ENCODE measurements at places on chromosomes 7 and 10.

GRCh38 chr10:12428447-12429135, 79.2 kb downstream of the CAMK1D start:
- DNase-seq: no peak

- no peak for DNase-seq
Observed at GRCh38 chr7:125423458-125424155, 494.0 kb upstream of the POT1 start.

- no peak for DNase-seq
Observed at GRCh38 chr7:26321435-26321834, 29.8 kb downstream of the SNX10 start.

DNA sequence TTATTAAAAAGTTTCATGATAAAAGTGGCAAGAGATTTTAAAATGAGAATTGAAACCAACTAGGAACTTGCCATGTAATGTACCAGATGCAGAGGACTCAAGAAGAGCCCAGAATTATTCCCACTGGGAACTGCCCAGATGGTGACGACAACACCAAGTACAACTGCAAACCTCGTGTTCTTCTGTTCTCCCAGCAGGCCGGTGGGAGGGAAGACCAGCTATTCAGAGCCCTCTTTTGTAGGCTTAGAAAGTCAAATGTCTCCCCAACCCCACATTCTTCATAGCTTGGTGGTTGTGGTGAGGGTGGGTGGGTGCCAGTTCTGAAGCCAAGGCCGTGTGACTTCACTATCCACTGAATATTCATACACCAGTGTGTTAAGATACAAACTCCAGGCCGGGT, 54.3 kb upstream of the ITGB1 start:
- no peak for DNase-seq

- DNase-seq: no peak
Observed at GRCh38 chr10:48749254-48749787, 64.6 kb downstream of the WDFY4 start.

GRCh38 chr10:100826031-100826651, 80.8 kb downstream of the PAX2 start:
- DNase-seq: no peak

DNA sequence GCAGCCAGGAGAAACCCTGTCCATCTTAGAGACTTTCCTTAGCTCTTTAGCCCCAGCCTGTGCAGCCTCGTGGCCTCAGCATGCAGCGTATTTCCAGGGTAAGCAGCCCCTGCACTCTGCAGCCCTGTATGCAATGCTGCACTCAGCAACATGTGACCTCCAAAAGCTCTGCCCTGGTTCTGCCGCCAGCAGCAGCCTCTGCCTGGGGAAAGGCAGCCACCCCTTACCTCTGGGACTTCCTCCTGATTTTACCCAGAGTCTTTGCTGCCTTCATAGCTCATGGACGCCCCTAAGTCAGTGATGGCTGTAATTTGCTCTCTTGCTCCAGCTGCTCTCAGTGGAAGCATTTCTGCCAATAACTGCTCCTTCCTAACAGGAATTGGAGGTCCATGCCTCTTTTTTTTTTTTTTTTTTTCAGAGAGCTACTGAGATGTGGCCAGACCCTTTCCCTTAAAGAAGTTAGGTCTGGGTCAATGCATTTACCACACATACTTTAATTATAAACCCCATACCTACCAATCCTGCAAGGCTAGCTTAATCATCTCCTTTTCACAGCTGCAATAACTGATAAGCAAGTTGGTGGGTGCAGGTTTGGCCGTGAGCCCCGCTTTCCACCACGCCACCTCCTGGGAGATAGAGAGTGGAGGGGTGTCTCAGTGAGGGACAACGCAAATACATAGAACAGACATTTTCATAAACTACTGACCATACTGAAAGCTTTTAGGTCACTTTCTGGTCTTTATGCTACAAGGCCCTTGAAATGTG, 71.7 kb downstream of the RAMP3 start:
- no peak for DNase-seq

DNA sequence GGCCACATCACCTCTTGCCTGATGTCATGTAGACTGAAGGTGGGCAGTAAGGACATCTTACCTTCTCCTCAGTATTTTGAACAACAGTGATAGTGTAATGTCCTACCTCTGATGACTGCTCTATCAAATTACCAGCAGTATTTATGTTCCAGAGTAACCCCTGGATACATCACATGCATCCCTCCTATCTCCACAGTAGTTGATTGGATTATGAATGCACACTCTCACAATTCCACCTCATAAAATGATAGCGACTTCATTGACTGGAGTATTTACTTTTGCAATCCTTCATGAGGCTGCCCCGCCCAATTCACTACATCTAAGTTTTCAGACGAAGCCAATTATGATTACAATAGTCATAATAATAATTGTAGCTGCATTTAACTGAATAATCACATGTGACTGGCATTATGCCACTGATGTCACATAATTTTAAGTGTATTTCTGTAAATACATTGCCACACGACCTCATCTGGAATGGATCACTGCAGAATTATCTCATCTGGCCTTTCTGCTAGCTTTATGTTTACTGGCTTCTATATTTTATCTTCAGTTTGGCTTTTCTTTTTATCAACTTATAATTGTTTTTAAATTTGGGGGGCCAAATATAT, 268.9 kb downstream of the SLC25A13 start:
- DNase-seq: no peak

DNA sequence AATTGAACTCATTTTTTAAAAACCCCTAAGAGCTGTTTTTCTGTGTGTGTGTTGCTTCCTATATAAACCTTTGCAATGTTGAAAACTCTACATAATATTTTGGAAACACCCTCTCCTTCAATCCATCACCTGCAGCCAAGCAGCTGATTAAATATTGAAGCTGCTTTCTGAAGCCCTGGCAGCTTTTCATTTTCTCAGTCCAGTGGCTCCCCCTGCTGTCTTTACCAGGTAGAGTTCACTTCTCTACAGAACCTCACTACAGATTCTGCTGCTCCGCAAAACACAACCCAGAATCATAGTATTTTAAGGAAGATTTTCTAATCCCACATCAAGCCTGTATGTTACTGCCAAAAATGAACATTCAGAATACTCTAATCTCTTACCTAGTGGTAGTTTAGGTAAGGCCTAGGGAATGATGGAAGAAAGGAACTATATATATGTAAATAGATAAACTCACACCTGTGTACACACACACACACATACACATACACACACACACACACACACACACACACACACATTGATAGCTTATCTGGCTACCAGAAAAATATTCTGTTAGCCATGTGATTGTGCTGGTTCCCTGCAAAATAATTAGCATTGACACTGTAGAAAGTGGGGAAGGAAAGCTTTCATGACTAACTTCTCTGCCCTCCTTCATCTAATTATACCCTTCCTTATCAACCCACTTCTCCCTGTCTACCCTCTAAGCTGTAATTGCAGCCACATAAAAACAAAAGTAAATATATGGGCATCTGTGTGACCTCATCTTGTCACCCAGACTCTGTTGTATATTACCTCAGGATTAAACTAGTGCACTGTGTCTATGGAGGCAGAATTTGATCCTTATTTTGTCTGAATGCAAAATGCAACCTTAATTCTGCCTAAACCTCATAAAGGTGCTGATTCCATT, 229.5 kb upstream of the FZD1 start:
- no peak for DNase-seq

GRCh38 chr7:135335628-135336139, 102.0 kb downstream of the STRA8 start:
- no peak for DNase-seq

- DNase-seq: no peak
Observed at GRCh38 chr10:50651808-50652207, 28.1 kb upstream of the SGMS1 start.

DNA sequence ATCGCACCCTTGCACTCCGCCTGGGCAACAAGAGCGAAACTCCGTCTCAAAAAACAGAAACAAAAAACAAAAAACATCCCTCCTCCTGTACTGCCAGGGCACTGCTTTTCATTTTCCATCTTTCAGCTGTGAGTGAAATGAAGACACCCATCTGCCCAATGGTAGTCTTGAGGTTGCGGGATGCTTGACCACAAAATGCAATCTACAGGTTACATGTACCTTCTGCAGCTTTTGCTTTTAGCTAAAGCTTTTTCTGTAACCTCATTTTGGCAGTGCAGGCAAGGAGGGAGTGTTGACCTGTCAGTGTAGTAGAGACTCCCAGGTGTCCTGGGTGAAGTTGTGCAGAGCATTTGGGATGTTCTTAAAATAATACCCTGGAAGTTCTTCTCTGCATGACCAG, 476.5 kb downstream of the CALN1 start:
- DNase-seq: no peak

GRCh38 chr7:103379270-103379975, 32.0 kb downstream of the PSMC2 start:
- DNase-seq: no peak

DNA sequence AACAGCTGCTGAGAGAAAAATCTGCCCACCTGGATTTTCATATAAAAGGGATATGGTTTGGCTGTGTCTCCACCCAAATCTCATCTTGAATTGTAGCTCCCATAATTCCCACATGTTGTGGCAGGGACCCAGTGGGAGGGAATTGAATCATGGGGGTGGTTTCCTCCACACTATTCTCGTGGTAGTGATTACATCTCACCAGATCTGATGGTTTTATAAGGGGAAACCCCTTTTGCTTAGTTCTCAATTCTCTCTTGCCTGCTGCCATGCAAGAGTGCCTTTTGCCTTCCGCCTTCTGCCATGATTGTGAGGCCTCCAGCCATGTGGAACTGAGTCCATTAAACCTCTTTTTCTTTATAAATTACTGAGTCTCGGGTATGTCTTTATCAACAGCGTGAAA, 20.8 kb upstream of the MKI67 start:
- DNase-seq: no peak

DNA sequence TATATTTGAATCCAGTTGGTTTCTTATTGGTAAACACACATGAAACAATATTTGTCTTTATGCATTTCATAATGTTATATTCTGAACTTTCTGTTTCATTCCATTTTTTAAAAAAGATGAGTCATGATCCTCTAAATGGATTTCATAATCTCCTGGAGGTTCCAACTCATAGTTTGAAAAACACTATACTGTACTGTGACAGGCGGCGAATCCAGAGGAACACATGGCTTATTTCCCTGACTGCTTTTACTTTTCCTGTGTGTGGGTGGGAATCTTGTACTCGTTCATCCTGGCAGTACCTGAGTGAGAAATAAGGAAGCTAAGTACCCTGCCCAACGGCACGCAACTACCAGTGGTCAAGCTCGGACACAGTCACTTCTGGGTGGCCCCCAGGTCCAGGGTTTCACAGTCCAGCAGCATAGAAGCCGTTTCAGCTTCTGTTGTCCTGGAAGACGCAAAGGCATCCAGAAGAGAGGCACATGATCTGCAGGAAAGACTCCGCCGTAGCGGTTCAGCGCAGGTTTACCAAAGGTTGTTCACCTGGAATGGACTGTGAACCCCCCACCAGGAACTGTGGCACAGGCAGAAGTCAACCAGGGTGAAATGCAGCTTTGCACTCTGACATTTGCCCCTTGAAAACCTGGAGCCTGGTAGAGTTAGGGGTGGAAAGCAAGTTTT, 117.7 kb downstream of the CCNY start:
- no peak for DNase-seq

- no peak for DNase-seq
Observed at GRCh38 chr7:128728598-128728997, 10.6 kb upstream of the CALU start.

- no peak for DNase-seq
Observed at GRCh38 chr10:68139448-68140272, 30.4 kb downstream of the MYPN start.

DNA sequence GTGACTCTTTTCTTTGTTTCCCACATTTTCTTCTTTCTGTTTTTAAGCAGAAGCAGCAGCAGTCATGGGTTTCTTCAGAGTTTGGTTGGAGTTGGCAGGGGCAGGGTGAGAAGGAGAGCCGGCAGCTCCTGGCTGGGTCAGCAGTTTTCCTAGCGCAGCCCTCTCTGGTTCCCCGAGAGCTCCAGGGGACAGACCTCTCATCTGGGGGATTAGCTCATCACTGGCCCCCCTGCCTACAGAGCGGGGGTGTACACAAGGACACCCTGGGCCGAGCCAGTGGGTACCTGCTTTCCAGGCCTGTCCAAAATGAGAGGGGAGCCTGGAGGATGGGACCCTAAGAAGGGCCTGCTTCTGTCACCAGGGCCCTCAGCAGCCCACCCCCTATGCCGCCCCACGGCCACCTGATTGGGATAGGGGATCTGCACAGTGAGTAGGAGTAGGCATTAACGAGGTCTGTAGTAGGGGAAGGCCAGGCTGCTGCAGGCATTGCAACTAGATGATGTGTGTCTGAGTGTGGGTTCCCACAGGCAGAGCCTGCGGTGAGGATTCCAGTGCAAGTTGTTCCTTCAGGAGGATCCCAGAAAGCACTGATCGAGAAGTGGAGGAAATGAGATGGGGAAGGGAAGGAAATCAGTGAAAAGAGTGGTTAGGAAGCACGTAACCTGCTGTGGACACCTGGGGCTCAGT, 122.9 kb upstream of the PPIF start:
- no peak for DNase-seq

DNA sequence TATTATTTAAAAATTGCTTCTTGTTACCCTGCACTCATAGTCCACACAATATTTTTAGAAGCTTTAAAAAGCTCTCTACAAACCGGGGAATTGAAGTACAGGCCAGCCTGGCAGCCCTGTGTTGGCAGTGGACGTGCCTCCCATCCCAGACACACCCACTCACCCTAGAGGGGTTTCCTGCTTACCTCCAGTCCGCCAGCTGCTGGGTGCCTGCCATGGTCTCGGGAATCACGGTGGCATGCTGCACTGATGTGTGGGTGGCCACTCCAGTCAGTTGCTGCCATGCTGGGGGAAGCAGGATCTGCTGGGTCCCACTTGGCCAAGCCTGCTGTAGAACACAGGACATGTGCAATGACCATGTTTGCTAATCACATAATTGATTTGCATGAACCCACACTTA, 80.4 kb downstream of the CLEC2L start:
- no peak for DNase-seq

DNA sequence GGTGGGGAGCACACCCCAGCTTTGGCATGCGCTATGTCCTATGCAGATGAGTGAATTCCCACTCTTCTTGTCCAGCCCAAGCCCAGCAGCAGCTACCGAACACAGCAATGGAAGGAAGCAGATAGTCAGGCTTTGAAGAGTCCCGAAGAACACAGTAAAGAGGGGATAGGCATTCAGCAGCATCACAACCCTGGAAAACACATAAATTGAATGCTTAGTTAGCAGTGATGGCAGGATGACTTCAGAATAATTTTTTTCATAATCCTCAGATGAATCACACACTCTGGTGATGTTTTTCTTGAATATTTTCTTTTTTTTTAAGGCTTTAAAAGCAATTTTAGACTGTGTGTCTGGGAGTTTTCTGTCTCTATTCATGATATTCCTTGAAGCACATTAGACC, 95.8 kb downstream of the CFAP58 start:
- no peak for DNase-seq

GRCh38 chr7:155524018-155524556, 22.3 kb downstream of the CNPY1 start:
- no peak for DNase-seq

DNA sequence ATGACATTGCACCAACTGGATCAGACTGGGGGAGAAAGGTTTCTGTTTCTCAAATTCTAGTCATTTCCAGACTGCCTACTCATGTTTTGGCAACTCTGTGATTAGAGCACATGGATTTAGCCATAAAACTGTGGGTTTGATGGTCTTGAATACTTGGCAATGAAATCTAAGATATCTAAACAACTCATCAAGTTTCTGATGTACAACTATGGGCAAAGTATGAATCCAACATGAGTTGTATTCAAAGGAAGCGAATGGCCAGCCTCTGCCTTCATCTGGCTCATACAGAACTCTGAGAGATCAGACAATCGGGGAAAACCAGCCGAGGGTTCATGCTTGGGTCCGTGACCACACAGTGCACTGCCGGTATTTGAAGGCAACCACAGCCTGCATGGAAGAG, 144.3 kb downstream of the ADAM12 start:
- no peak for DNase-seq

GRCh38 chr10:77377034-77377433, 260.6 kb downstream of the KCNMA1 start:
- DNase-seq: no peak
